ENCODE measurements at places on chromosomes 6 and 20. TPM values are rescaled to one million over a fixed set of nuclear protein-coding genes. Genes with fewer than 3 reads are reported as not detected.
A peak's percentile ranks its signal among the peaks of the same experiment; 100 is the strongest.

Gene CPNE1
- 317 TPM for total RNA-seq

Gene MMP24
- 0.05 TPM for total RNA-seq

DNA sequence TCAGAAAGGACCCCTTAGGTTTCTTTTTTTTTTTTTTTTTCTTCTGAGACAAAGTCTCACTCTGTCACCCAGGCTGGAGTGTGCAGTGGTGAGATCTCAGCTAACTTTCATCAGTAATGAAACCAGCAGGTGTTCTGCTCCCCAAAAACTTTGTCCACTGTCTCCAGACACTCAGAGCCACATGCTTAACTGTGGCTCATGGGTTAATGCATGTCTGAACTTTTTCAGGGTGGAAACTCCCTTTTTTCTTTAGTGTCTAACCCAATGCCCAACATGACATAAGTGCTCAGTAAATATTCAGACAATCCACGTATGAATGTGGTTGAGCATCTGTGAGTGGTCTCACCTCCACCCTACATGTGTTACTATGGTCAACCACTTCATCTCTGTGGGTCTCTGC is 45.4 kb downstream of the MYB start:
- no peak overlapping the region for H3K4me3 ChIP-seq
- no peaks in the 10 kb centered on the region for H3K27me3 ChIP-seq
- no peak for DNase-seq
- H3K4me1 ChIP-seq: peaks cover 22% of the 10 kb centered on the region

DNA sequence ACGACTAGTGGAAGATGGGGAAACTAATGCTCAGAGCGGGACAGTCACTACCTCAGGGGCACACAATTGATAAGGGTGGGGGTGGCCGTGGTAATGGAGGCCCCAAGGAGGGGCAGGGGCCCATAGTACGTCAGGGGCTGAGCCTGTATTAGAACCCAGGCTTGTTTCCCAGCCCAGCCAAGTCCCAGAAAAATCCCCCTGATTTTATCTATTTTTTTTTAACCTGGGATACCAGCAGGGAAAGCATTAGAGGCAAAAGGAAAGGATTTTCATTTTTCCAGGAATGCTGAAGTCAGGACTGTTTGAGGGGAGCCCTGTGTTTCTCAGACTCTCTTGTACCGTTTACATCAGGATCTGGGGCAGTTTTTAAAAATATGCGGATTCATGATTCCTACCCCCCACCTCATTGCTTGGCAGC is 382 bp downstream of the MYH7B start:
- peaks cover 27% of the 10 kb centered on the region for H3K4me1 ChIP-seq
- DNase-seq: no peak
- H3K4me3 ChIP-seq: peak overlapping the region; percentile 95
- no peaks in the 10 kb centered on the region for H3K27me3 ChIP-seq

DNA sequence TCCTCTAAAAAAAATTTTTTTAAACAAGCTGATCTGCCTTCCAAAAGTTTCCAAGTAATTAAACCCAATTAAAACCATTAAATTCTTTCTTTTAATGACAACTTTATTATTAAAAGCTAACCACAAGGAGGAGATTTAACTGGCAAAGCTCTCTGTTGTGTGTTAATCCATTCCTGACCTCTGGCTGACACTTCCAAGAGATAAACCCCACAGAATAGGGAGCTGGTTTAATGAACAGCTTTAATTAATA is 230.8 kb downstream of the EYA2 start:
- H3K36me3 ChIP-seq: no peaks in the 10 kb centered on the region
- no peak overlapping the region for H3K27ac ChIP-seq
- no peak overlapping the region for H3K4me3 ChIP-seq
- H3K27me3 ChIP-seq: peaks cover 27% of the 10 kb centered on the region

Gene RCAN2
- total RNA-seq: 0.21 TPM

DNA sequence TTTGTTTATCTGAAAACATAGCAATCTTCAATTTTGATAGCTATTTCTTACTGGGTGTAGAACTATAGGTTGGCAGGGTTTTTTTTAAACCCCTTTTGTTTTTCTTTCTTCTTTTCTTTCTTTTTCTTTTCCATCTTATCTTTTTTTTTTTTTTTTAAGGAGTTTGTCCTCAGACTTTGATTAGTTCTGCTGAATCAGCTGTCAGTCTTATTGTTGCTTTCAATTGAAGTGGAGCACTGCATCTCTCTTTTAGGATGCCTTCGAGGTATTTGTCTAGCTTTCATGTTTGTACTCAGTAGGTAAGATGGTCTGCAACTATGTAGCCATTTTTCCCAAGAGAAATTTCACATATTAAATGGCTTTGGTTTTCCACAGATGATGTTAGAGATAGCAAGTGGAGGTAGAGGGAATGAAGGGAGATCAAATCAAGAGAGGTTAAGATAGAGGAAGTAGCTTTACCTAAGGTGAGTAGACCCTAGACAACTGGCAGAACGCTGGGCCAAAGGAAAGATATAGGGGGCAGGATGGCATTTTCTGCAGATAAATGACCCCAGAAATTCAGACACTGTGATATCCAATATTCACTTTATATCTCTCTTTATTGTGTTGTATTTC is 137.1 kb downstream of the BCAS1 start:
- H3K4me1 ChIP-seq: peaks cover 37% of the 10 kb centered on the region
- H3K4me3 ChIP-seq: no peak overlapping the region
- DNase-seq: no peak
- H3K36me3 ChIP-seq: no peaks in the 10 kb centered on the region

Gene ALDH5A1
- 11.7 TPM for total RNA-seq

DNA sequence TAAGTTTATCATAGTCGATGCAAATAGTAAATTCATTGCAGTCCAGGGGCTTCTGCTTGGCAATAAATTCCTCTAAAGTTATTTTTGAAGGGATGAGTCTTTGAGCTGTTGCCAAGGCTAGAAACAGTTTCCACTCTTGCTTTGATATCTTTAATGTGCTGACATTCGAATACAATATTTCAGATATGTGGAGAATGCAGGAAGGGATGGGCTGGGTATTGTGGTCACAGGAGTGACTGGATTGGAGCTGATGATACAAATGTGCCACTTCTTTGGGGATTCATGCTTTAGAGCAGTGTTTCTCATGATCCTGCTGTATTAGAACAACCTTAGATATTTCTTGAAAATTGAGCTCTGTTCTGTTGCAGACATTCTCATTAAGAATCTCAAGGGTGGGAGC is 139.0 kb downstream of the PRDM13 start:
- DNase-seq: no peak
- no peaks in the 10 kb centered on the region for H3K4me1 ChIP-seq
- H3K4me3 ChIP-seq: no peak overlapping the region
- H3K36me3 ChIP-seq: no peaks in the 10 kb centered on the region
- H3K27ac ChIP-seq: no peak overlapping the region

DNA sequence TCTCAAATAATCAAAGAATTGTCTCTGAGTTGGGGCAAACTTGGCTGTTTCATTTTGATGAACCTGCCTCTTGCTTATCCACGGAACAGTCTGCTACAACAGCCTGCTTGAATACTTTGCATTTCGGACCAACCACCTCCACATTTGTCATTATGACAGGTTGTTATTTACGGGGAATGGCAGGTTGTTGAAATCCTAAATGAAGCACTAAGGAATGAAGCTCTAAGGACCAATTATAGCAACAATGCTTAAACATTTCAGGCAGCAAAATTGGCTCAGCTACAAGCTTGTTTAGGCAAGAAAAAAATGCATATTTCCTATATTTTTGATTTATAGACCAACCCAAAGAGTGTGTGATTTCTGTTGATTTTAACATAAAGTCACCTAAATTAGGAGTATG is 84.5 kb downstream of the MAP3K7 start:
- H3K4me1 ChIP-seq: peaks cover 10% of the 10 kb centered on the region
- DNase-seq: no peak
- H3K27ac ChIP-seq: no peak overlapping the region
- H3K27me3 ChIP-seq: peaks cover 9% of the 10 kb centered on the region

DNA sequence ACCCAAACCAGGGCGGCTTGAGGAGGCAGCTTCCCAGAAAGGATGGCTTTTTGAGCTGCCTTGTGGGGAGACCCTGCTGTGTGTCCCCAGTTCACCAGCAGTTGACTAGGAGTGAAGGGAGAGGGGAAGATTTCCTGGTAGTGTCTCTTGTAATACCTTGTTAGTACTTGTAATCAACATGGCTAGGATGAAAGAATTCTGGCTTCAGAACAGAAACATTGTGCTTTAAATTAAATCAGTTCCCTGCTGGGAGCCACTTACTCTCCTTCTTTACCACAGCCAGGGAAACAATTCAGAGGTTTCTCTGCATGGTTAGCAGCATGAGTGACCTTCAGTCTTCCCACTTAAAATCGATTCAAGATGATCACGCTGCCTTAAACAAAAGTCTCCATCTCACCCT is 525.4 kb upstream of the ID4 start:
- no peak overlapping the region for H3K4me3 ChIP-seq
- no peaks in the 10 kb centered on the region for H3K4me1 ChIP-seq
- H3K27me3 ChIP-seq: no peaks in the 10 kb centered on the region
- no peaks in the 10 kb centered on the region for H3K36me3 ChIP-seq
- no peak for DNase-seq

DNA sequence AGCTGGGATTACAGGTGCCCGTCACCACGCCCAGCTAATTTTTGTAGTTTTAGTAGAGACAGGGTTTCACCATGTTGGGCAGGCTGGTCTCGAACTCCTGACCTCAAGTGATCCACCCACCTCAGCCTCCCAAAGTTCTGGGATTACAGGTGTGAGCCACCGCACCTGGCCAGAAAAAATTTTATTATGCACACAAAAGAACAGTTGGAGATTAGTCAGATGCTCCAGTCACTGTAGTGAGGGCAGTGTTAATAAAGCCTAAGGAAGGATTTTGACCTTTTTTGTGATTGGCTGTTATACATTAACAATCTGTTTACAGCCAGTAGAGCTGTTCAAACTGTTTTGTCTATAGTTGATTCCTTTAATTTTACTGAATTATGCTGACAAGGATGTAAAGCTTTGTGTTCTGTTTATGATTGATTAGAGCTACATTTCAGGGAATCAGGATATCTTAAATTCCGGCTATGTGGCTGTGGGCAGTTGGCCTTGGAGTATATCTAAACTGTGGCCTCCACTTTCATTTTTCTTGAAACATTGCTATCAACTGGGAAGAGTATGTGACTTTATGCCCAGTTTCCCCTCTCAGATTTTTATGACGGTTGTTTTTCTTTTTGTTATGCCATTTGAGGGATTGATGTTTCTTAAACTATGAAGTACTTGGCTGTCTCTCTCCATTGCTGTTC is 9.9 kb downstream of the ZSWIM3 start:
- no peak for DNase-seq
- H3K27me3 ChIP-seq: no peaks in the 10 kb centered on the region
- H3K27ac ChIP-seq: no peak overlapping the region
- H3K4me1 ChIP-seq: no peaks in the 10 kb centered on the region
- H3K4me3 ChIP-seq: no peak overlapping the region
- peaks cover 5% of the 10 kb centered on the region for H3K36me3 ChIP-seq

GRCh38 chr20:49887251-49888211 is 27.8 kb downstream of the SPATA2 start:
- no peak for DNase-seq
- H3K36me3 ChIP-seq: peaks cover 34% of the 10 kb centered on the region
- no peak overlapping the region for H3K4me3 ChIP-seq
- H3K27me3 ChIP-seq: no peaks in the 10 kb centered on the region

- H3K36me3 ChIP-seq: peaks cover 33% of the 10 kb centered on the region
- H3K4me3 ChIP-seq: no peak overlapping the region
- H3K27ac ChIP-seq: no peak overlapping the region
- H3K4me1 ChIP-seq: no peaks in the 10 kb centered on the region
These were observed 10.8 kb downstream of the MCUR1 start for GRCh38 chr6:13803581-13803980.

DNA sequence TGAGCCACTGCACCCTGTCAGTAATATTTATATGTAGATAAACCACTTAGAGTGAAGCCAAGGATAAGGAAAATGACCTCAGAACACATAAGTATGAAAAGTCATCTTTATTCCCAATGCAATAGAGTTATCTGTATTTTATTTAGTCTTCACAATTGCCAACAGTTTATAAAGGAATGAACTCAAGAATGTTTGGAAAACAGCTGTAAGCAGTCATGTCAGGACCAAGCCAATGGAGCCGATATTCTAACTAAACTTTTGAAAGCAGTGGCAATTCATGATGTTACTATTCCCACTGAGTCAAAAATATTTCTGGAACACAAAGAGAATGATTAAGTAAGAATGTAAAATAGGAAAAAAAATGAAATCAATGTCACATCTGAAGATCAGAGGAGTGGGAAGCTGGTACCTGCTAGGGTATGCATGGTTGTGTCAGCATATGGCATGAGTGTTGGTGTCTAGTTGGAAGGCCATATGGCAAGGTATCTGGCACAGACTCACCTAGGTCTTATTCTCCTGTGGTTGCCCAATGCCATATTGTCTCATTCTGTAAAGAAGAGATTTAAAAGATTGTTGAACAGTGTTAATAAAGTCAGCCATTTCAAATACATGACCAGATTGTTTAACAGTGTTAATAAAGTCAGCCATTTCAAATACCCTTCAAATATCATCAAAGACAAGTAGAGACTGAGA is 118.2 kb downstream of the ADAT2 start:
- no peaks in the 10 kb centered on the region for H3K27me3 ChIP-seq
- DNase-seq: no peak
- no peak overlapping the region for H3K27ac ChIP-seq
- peaks cover 5% of the 10 kb centered on the region for H3K4me1 ChIP-seq
- H3K36me3 ChIP-seq: no peaks in the 10 kb centered on the region

Gene ENPP5
- not detected for total RNA-seq

GRCh38 chr6:83038246-83038645 is 27.4 kb downstream of the UBE3D start:
- H3K27me3 ChIP-seq: no peaks in the 10 kb centered on the region
- no peak overlapping the region for H3K4me3 ChIP-seq
- H3K27ac ChIP-seq: no peak overlapping the region
- DNase-seq: no peak
- H3K4me1 ChIP-seq: no peaks in the 10 kb centered on the region

DNA sequence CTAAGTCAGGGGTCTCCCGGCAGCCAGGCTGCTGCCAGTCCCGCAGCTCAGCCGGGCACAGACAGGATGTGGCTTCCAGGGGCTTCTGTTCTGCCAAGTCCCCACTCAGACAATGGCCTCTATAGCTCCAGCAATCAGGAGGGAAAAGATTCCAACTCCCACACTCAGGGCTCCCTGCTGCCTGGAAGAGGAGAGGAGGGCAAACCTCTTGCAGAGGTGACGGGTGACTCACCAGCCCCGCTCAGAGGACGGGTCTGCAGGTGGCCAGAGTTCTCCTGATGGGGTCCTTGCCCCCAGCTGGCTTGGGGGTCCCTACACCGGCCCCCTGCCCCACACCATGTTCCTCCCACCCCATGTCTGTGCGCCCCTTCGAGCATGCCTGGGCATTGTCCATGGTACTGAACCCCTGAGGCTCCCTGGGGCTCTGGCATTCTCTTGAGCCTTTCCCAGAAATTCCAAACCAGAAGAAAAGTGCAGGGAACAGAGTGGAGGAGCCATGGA is 32.6 kb downstream of the NTSR1 start:
- H3K36me3 ChIP-seq: no peaks in the 10 kb centered on the region
- no peak for DNase-seq
- H3K4me1 ChIP-seq: peaks cover 32% of the 10 kb centered on the region
- H3K27me3 ChIP-seq: peaks cover 12% of the 10 kb centered on the region
- no peak overlapping the region for H3K4me3 ChIP-seq

- no peak overlapping the region for H3K4me3 ChIP-seq
- H3K27me3 ChIP-seq: no peaks in the 10 kb centered on the region
- no peaks in the 10 kb centered on the region for H3K36me3 ChIP-seq
- no peak overlapping the region for H3K27ac ChIP-seq
- H3K4me1 ChIP-seq: peaks cover 7% of the 10 kb centered on the region
- no peak for DNase-seq
These were observed 74.4 kb downstream of the DOK5 start for GRCh38 chr20:54549658-54550326.

GRCh38 chr20:23190557-23190956 is 104.4 kb upstream of the CD93 start:
- peaks cover 8% of the 10 kb centered on the region for H3K27me3 ChIP-seq
- H3K27ac ChIP-seq: no peak overlapping the region
- no peak for DNase-seq
- no peak overlapping the region for H3K4me3 ChIP-seq
- H3K4me1 ChIP-seq: no peaks in the 10 kb centered on the region
